ENCODE measurements at places on chromosomes 7 and 10.
A peak's percentile ranks its signal among the peaks of the same experiment; 100 is the strongest.

- no peak for DNase-seq
Measured at GRCh38 chr10:53675177-53675576, 902.6 kb upstream of the MBL2 start.

- no peak for DNase-seq
Measured at GRCh38 chr7:76282344-76283253, 19.9 kb upstream of the HSPB1 start.

DNA sequence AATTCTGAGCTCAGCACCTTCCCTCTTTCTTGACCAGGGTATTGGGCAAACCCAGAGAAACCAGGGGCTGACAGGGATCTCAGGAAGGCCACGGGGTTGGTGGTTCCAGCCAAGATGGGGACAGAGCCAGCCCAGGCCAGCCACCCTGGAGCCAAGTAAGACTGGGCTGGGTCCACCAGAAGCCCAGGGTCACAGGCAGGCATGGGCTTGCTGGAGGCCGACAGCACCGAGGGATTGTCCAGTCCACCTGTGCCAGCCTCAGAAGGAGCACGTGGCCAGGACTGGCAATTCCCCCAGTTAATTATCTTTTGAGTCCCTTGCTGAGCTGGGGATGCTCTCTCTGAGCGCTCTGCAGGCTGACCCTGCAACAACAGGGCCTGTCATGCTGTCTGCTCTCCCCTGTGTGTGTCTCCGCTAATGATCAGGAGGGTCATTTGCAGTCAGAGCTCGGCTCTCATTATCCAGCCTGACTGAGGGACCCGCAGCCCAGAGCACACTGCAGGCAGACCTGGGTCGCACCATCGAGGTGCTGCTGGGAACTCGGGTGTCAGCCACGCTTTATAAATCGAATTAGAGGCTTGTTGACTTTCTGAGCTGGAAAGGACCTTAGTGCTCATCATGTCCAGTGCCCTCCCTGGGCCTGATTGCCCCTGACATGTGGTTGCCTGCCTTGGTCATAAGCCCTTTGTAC is 69.5 kb upstream of the PPIF start:
- no peak for DNase-seq

GRCh38 chr7:513521-514166 is 6.0 kb downstream of the PDGFA start:
- no peak for DNase-seq

DNA sequence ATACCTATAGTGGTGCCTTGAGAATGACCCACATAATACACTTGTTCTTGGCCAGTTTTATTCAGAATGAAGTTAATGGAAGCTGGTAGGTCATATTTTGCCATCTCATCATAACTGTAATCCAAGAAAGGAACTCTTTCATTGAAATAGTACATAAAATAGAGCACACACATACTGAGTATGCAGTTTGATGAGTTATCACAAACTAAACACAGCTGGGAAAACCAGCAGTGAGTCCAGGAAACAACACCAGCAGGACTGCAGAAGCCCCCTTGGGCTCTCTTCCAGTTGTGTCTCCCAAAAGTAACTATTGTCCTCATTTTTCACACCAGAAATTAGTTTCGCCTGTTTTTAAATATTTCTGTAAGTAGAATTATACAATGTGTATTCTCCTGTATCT is 19.8 kb upstream of the CH25H start:
- no peak for DNase-seq

DNA sequence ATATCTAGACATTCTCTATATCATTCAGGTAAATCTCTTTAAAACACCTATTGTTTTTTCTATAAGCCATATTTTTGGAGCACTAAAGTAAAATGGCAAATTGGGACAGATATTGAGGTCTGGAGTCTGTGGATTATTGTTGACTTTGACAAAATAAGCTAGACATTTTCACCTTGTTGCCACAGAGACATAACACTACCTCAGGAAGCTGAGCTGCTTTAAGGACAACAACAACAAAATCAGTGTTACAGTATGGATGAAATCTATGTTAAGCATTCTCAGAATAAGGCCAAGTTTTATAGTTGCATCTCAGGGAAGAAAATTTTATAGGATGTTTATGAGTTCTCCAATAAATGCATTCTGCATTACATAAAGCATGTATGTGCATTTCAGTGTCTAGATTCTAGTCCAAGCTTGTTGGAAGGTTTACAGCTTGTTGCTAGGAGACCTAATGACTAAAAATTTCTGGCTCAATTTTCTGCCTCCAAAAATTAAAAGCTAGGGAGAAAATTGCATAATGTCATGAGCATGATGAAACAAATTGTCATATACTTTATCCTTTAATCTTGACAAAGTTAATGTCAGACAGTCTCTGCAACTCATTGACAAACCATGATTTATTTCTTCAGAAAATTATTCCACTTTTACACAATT is 18.3 kb downstream of the LIPM start:
- DNase-seq = no peak

GRCh38 chr7:4135301-4135700 is 546.8 kb upstream of the FOXK1 start:
- no peak for DNase-seq

- peak; percentile 20 for DNase-seq
Measured at GRCh38 chr10:60237977-60238758, 151.5 kb downstream of the ANK3 start.

- DNase-seq = no peak
Measured at GRCh38 chr10:130220251-130221185, 84.3 kb downstream of the GLRX3 start.

DNA sequence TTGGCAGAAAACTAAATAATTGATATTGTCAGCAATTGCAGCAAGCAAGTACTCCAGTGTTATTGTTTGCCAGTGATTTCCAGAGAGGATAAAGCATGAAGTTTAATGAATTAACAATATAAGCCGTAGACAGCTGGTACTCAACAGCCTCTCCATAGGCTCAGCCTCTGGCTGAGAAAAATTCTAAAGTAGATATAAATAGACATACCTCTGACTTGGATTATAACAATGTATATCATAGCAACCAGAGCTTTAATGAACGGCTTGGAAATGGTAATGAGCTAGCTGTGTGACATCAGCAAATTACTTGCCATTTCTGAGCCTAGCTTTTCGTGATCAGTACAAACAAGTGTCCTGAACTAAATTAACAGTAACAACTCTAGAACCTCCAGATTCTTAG is 1055.4 kb upstream of the AUTS2 start:
- DNase-seq = no peak

DNA sequence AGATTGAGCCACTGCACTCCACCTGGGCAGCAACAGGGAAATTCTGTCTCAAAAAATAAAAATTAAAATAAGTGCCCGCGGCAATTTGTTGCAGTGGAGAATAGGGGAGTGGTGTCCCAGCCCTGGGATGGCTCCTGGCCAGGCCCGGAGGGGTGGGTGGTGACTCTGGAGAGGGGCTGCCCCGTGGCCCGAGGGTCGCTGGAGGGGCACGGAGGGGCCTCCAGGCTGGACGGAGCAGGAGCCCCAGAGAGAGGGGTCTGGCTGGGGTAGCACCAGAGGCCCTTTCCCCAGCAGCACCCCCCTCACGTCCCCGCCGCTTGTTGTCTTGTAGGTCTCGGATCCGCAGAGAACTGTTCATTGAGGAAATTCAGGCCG is 38.6 kb upstream of the SH2B2 start:
- DNase-seq = no peak

DNA sequence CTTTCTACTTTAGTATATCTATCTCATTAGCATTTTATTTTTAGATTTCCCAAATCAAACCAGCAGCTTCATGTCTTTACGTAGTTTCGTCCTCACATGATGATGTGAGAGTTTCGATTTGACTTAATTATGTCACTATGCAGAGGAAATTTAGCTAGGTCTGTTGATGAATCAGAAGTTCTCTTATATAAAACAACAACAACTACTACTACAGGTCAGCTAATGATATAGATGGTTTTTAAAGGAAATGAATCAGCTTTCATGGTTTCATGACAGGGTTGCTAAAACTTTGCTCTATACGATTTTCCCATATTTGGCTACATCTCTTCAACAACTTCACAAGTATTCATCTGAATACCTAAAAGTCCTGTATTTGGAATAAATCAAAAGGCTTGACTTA is 28.6 kb downstream of the JAZF1 start:
- no peak for DNase-seq

DNA sequence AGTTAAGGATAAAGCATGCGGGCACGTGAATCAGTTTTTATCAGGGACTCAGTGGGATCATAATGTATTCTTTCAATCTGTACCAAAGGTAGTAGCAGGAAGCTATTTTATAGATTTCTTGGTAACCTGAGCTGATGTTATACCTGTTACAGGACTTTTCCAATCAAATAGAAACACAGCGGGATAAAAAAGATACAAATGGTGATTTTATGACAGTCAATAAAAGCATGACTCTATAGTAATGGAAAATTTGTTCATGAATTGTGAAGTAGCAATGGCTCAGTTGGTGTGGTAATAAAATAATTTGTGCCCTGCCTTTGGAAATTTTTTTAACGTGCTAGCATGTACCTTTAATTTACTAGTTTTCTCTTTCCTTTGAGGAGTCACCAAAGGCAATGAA is 300.7 kb upstream of the CELF2 start:
- no peak for DNase-seq

- DNase-seq = no peak
Measured at GRCh38 chr7:142298627-142299026, 40.8 kb upstream of the PRSS58 start.

GRCh38 chr10:131706952-131707351 is 193.9 kb upstream of the PPP2R2D start:
- DNase-seq = no peak

DNA sequence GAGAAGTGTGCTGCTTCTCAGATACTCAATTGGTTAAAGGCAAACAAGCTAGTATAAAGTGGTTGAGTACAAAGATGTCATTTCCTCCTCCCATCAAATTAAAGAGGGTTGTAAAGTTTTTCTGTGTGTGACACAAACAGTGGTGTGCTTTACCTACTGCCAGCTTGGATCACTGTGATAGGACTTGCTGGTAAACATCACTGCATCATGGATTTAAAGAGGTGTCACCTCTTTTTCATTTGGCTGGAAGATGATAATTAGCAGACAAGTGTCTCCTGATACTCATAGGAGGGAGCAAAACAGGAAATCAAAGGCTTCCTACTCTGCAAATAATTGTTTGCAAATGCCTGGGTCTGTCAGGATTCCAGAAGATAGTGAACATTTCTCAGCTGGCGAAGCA is 200.5 kb downstream of the MDFIC start:
- DNase-seq = no peak

- no peak for DNase-seq
Measured at GRCh38 chr7:149772956-149773434, 393 bp downstream of the ZNF467 start.

- no peak for DNase-seq
Measured at GRCh38 chr10:103854265-103854685, 1.1 kb downstream of the SH3PXD2A start.

DNA sequence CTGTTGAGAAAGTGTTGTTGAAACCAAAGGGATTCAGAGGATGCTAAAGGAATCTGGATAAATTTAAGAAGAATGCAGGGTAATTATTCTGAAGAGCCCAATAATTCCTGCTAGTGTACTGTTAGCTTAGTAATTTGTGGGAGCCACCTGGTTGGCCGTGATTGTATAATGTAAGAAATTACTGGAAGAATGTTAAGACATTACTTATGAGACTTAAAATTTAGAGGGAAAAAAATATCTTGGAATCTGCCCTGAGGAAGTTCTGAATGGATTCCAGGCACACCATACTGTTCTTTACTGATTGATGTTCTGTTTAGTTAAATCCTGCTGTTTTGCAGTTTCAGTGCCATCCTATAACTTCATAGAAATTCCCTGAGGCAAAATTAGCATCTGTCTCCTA is 155.0 kb upstream of the RHOBTB1 start:
- no peak for DNase-seq

DNA sequence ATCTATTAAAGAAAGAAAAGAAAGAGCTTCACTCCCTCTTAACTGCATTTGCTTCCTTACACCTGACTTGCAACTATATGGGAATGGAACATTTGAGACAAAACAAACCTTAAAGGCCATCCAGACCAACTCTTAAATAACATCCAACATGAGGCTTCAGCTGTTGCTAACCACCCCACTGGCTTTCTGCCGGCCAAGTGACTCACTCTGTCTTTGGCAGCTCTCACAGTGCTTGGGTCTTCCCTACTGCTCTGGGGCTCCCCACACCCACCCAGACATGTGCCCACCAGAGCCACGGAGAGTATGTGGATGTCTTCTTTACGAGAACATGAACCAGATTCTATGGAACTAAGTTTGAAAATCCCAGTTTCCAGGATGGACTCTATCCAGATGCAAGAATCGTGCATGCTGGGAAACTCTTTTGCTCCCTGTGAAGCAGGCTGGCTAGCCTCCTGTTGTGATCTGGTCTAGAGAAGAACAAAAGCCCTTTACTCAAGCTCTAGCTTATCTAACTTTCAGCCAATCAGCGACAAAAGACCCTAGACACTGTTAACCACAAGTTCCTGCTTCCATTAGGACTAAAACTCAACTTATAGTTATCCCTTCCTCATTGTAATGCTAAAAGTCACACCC is 245.7 kb downstream of the TCERG1L start:
- DNase-seq = no peak

- DNase-seq = no peak
Measured at GRCh38 chr7:91618776-91619765, 261.4 kb downstream of the MTERF1 start.

- DNase-seq = no peak
Measured at GRCh38 chr10:42652858-42653257, 14.5 kb upstream of the ZNF33B start.

DNA sequence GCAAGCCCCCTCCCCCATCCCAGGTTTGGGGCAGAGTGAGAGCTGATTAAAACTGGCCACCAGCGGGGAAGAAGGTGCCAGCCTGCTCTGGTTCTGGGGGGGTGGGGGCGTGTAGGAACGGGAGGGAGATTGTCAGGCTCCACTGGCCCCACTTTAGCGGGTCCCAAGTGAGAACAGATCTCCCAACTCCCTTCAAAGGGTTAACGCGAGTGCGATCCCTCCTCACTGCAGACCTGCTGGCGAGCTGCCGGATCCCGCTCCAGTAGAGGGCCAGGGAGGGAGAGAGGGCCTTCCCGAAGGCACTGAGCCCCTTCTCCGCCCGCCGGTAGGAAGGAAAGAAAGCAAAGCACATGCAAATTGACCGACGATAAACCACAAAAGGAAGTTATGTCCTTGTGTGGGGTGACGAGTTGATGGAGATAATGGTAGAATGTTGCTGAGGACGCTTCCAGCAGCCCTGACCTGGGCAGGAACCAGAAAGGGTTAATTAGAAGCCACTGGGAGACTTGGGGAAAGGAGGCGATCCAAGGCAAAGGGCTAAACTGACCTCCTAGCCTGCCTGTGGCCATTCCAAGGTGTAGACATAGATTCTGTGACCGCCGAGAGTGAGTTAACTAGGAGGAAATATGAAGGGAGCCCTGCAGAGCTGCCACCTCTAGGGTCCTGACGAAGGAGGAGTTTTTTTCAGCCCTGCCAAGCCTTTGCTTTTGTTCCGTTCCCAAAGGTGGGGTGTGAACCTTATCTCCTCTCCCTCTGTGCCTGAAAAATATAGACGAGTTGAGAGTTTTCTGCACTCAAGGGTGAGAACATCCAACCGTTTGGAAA is 1.5 kb downstream of the NRG3 start:
- no peak for DNase-seq

- DNase-seq = no peak
Measured at GRCh38 chr7:148319316-148319808, 271.2 kb upstream of the C7orf33 start.

Measured in HS-27A (cell line).